ENCODE measurements at places on chromosomes 2 and 18. TPM values are rescaled to one million over a fixed set of nuclear protein-coding genes. Genes with fewer than 3 reads are reported as not detected.

DNA sequence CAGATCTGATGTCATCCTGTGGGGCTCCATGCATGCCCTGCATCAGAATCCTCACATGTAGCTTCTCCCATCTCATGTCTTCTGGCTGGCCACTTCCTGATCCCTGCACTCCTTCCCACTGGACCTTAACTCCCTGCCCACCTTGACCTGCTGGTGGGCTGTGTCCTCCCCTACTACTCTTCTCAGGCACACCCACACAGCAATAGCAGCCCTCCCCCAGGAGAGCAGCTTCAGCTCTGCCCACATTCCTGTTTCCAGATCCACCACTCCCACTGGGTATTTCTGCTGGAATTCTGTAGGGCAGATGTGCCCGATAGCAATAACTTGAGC lies 137.0 kb upstream of the HS6ST1 start:
- H3K27me3 ChIP-seq: no peaks in the 10 kb centered on the region
- DNase-seq: no peak
- no peaks in the 10 kb centered on the region for H3K4me1 ChIP-seq
- no peak overlapping the region for H3K4me3 ChIP-seq

Gene PLEK
- 2.3 TPM for total RNA-seq

- H3K27me3 ChIP-seq: no peaks in the 10 kb centered on the region
- no peak overlapping the region for H3K4me3 ChIP-seq
- DNase-seq: no peak
- H3K4me1 ChIP-seq: no peaks in the 10 kb centered on the region
- H3K36me3 ChIP-seq: no peaks in the 10 kb centered on the region
These were observed 374.1 kb downstream of the LRATD1 start for GRCh38 chr2:15006667-15007066.

GRCh38 chr18:3998698-3999333 lies 456.3 kb downstream of the DLGAP1 start:
- no peaks in the 10 kb centered on the region for H3K27me3 ChIP-seq
- H3K4me1 ChIP-seq: no peaks in the 10 kb centered on the region
- H3K36me3 ChIP-seq: no peaks in the 10 kb centered on the region
- DNase-seq: no peak
- no peak overlapping the region for H3K27ac ChIP-seq

Gene PRKAG3
- 49.6 TPM for total RNA-seq

GRCh38 chr2:151174127-151174526 lies 87.5 kb downstream of the RBM43 start:
- DNase-seq: no peak
- no peaks in the 10 kb centered on the region for H3K4me1 ChIP-seq
- H3K27ac ChIP-seq: no peak overlapping the region
- H3K27me3 ChIP-seq: no peaks in the 10 kb centered on the region
- no peak overlapping the region for H3K4me3 ChIP-seq

GRCh38 chr2:72089537-72089936 lies 58.1 kb downstream of the CYP26B1 start:
- no peaks in the 10 kb centered on the region for H3K27me3 ChIP-seq
- no peak overlapping the region for H3K27ac ChIP-seq
- H3K4me1 ChIP-seq: no peaks in the 10 kb centered on the region
- no peak overlapping the region for H3K4me3 ChIP-seq

DNA sequence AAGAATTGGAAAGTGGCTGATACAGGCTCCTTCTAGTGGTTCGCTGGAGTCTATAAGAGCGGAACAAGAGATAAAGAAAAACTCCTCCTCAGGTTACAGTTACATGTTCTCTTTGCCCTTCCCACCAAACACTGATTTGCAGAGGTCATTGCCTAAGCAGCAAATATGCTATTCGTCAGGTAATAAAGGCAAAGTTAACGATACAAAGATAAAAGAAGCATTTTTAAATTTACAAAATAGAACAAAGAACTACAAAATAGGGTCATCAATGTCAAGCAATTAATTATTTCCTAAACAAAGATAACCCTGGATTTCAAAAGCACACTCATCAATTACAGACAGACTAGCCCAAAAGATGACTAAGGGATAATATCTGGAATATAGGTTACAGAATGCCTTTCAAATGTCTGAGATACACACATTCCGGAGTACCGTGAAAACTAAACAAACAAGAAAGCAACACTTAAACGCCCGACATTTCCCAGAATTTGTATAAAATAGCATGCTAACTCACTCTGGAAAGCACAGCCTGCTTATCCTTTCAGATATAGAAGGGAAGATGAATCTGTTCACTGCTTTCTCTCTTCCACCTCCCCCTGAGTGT lies 186.4 kb downstream of the MREG start:
- H3K36me3 ChIP-seq: no peaks in the 10 kb centered on the region
- H3K4me3 ChIP-seq: no peak overlapping the region
- no peaks in the 10 kb centered on the region for H3K4me1 ChIP-seq
- H3K27me3 ChIP-seq: no peaks in the 10 kb centered on the region

DNA sequence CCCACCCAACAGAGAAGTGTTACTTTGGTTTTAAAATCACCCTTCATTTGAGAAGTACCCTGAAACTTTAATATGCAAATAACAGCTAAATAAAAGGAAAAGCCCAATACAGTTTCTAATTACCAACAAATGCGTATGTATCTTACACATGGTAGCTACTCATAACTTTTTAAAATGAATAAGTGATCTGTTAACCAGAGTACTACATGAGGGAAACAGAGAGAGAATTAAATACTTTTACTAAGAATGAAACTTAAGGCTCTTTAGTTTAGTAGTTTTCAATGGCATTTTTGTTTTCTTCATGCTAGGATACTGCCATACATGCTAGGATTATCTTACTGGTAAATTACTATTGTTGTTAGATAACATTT lies 39.1 kb upstream of the NABP1 start:
- H3K27ac ChIP-seq: no peak overlapping the region
- no peaks in the 10 kb centered on the region for H3K4me1 ChIP-seq
- no peak overlapping the region for H3K4me3 ChIP-seq
- no peaks in the 10 kb centered on the region for H3K36me3 ChIP-seq
- DNase-seq: no peak

DNA sequence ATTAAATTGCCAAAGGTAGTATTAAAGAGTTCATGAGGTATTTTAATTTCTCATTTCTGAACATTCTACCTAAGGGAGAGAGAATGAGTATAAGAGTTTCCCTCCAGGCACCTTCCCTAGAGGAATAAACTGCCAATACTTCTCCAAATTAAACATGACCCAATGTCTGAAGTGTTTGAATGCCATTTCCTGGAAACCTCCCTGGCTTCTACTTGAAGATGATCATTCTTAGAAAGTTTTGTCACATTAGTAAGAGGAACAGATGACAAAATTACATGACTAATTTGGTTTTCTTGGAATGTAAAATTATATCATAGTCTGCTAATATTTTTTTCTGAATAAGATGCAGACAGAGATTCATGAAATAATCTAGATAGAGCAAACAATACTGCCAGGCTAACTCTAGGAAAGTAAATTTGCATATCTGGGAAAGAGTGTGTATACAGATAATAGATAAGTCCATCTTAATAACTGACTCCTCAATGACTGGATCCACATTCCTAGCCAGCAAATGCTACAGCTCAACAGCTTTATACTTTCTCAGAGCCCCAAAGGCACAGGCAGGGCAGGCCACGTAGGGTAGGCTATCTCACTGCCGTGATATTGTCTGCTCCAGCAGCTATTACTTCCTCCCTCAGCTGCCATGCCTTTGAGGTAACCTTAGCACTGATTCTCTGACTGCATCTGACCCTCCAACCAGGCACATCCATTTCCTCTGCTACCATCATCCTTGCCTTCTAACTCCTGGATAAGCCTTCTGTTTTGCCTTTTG lies 630.8 kb upstream of the PIK3C3 start:
- no peak for DNase-seq
- no peak overlapping the region for H3K27ac ChIP-seq
- H3K4me3 ChIP-seq: no peak overlapping the region
- H3K36me3 ChIP-seq: no peaks in the 10 kb centered on the region
- no peaks in the 10 kb centered on the region for H3K27me3 ChIP-seq

- no peak overlapping the region for H3K27ac ChIP-seq
- H3K4me3 ChIP-seq: no peak overlapping the region
- H3K4me1 ChIP-seq: no peaks in the 10 kb centered on the region
- no peaks in the 10 kb centered on the region for H3K27me3 ChIP-seq
These were observed 165.3 kb upstream of the SYT4 start for GRCh38 chr18:43442571-43442970.

DNA sequence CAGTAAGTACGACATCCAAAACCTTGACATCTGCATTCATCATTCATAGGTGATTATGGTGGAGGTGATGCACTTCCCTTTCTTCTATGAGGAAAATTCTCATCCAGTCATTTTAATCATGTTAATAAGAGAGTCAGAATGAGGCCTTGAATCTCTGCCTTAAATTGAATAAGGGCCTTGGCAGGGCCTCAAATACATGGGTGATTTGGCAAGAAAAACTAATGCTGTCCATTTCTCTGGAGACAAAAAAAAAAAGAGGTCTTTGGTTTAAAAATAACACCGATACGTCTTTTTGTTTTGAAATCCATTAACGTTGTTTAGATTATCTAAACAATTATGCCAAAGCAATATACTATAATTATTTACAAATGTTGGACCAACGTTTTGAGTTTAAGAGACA lies 8.1 kb downstream of the COLEC12 start:
- no peaks in the 10 kb centered on the region for H3K4me1 ChIP-seq
- H3K36me3 ChIP-seq: no peaks in the 10 kb centered on the region
- no peak overlapping the region for H3K4me3 ChIP-seq
- H3K27ac ChIP-seq: no peak overlapping the region
- no peak for DNase-seq

GRCh38 chr2:111227716-111228141 lies 107.0 kb downstream of the BCL2L11 start:
- H3K4me1 ChIP-seq: no peaks in the 10 kb centered on the region
- DNase-seq: no peak
- H3K27me3 ChIP-seq: no peaks in the 10 kb centered on the region
- H3K36me3 ChIP-seq: no peaks in the 10 kb centered on the region
- H3K27ac ChIP-seq: no peak overlapping the region
- no peak overlapping the region for H3K4me3 ChIP-seq

GRCh38 chr2:214069254-214069653 lies 341.6 kb upstream of the VWC2L start:
- no peaks in the 10 kb centered on the region for H3K36me3 ChIP-seq
- H3K4me1 ChIP-seq: no peaks in the 10 kb centered on the region
- H3K27ac ChIP-seq: no peak overlapping the region
- no peak for DNase-seq

Gene DLGAP1
- total RNA-seq: 0.17 TPM

Gene MAP2
- total RNA-seq: 0.81 TPM

Gene ALKAL2
- not detected for total RNA-seq

DNA sequence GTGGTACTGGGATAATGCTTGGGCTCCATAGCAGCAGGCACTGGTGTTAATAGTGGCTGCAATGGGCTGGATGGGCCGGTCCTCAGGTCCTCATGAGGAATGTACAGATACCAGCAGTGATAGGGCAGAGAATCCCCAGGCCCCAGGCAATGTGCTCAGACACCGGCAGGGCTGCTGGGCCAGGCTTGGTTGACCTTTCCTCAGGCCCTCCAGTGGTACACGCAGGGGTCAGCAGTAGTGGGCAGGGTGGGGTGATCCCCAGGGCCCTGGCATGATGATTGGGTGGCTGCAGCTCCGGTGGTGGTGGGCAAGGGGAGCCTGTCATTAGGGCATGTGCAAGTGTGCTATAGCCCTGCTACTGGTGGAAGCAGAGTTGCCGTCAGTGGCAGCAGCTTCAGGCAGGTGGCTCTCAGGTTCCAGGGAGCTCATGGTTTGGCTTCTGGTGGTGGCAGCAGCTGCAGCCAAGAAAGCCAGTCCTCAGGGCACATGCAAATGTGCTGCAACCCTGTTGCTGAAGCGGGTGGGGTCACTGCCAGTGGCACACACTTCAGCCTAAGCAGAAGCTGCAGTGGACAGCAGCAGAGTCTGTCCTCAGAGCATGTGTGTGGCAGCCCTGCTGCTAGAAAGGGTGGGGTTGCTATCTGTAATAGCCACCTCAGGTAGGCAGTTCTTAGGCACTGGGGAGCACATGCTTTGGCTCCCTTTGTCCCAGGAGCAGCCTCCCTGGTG lies 56.8 kb downstream of the CCNT2 start:
- DNase-seq: no peak
- no peak overlapping the region for H3K27ac ChIP-seq
- no peaks in the 10 kb centered on the region for H3K27me3 ChIP-seq
- no peaks in the 10 kb centered on the region for H3K4me1 ChIP-seq
- H3K36me3 ChIP-seq: no peaks in the 10 kb centered on the region
- no peak overlapping the region for H3K4me3 ChIP-seq

Data from psoas muscle (tissue), 8 donors.